ENCODE measurements at places on chromosomes 2 and 18.

DNA sequence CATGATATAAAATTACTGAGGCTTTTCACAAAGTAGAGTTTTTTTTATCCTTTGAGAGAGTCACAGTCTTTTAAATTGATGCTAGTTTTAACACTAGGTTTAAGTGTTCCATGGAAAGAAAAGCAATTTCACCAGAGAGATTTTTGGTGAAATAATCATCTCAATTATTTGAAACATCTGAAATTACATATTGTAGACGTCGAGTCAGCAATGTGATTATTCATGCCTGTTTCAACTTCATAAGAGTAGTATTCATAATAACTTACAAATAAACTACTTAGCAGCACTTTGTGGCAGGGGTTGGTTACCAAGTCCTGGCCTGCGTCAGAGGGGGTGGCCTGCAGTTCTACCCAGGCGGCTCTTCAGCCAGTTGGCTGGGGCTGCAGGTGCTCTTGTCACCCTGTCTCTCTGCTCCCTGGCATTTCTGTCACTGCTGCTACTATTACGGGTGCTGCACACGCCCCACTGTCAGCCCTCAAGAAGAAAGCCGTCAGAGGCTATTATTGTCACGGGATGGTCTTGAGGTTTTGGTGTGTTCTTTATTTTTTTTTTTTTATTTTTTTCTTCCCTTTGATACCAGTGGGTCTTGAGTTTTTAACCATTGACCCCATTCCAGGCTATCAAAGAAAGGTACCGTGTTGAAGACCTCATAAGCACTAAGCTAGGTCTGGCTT is 50.4 kb downstream of the MALT1 start:
- no peak for DNase-seq

GRCh38 chr2:224594840-224595239 is 9.7 kb upstream of the CUL3 start:
- DNase-seq: no peak

GRCh38 chr2:207166349-207167098 is 776 bp upstream of the KLF7 start:
- DNase-seq: peak; percentile 82

DNA sequence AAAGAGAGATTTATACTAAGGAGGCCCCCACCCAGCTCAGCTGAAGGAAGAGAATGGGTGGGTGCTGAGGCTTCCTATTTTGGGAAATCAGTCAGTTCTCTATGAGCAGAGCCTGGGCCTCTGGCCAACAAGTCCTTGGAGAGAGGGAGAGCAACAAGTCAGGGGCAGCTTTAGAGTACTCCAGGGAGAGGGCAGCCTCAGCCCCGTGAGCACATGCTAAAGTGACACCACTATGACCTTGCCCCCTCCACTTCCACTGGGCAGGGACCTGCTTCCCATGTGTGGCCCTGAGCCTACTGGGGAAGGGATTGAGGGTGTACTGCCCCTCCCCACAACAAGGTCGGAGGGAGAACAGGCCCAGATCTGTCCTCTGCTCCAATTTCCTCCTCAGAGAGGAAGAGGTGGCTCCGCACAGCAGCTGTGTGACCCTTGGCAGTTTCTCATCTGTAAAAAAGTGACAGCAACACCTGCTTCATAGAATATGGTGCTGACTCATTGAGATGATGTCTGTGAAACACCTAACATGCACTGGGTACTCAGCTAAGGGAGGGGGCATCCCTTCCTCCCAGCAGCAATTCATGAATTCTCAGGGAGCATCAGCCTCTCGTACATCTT is 72.9 kb downstream of the CLHC1 start:
- DNase-seq: no peak

GRCh38 chr2:39264733-39265132 is 21.0 kb upstream of the CDKL4 start:
- DNase-seq: no peak

GRCh38 chr2:213065583-213066442 is 85.6 kb downstream of the IKZF2 start:
- peak; percentile 39 for DNase-seq

DNA sequence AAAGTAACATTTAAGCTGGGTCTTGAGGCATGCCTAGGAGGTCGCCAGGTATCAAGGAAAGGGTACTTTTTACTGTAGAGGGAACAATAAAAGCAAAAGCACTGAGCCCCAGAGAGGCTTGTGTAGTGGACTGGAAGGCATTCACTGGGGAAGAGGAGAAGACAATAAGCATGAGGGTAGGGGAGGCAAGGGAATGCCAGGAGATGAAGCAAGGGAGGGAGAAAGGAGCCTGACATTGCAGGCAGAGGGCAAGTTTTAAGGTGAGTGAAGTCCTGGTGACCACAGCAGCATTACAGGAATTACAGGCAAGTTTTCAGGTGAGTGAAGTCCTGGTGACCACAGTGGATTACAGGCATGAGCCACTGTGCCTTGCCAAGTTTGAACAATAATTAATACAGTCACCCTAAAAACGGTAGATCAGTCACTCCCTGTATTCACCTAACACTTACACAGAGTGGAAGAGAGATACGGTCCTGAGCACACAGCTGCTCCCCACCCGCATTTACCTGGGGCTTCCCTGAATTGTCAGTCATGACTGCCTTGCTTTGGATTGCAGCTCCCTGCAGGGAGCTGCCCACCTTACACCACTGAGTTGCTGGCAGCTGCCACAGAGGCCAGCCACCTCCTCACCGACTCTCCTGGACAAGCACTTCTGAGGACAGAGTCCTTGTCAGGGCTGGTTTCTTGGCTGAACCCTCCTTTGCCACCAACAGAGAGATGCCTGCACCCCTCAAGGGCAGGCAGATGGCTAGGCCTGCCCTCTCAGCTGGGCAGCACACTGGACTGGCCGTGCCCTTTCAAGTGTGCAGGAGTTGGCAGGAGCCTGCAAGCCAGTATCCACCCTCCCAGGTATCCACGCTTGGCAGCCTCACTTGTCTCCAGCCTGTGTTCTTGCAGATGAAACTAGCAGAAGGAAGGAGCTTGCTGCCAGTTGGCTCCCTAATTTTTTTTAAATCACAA is 153.2 kb upstream of the MSH6 start:
- no peak for DNase-seq

- DNase-seq: peak; percentile 43
Observed at GRCh38 chr2:75200140-75201096, 1.1 kb upstream of the TACR1 start.

GRCh38 chr2:60899230-60899891 is 18.0 kb downstream of the REL start:
- DNase-seq: no peak

DNA sequence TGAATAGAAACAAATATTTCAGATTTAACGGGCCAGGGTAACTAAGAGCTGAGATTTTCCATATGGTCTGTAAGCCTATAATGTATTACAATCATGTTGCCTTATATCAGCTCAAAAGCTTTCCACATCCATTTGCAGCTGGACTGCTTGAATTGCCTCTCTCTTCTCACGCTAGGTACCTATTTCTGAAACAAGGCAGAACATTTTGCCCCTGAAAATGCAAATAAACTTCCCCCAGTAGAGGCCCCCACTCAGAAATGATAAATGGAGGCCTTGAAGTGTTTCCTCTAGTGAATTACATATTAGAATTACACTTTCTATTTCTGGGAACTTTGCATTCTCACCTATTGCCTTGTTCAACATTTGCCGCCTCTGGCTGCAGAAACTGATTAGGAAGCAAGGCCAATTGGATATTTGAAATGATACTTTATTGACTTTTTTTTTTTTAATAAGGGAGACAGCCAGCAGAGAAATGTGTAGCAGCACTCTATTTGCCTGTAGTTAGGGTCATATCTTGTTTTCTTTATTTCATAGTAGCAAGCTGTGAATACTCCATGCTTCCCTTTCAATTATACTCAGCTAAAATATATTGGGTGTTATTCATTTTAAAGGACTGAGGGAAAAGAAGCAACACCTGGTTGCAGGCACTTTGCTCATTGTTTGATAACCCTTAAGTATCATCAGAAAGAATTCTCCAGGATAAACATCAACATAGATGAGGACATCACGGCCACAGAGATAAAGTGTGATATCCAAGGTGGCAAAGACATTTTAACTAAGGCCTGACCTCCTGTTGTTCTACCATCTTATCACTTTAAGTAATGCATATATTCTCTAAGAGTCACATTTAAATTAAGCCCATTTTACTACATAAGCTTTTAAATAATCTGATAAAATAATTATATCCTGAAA is 505.5 kb downstream of the LRRTM4 start:
- no peak for DNase-seq

DNA sequence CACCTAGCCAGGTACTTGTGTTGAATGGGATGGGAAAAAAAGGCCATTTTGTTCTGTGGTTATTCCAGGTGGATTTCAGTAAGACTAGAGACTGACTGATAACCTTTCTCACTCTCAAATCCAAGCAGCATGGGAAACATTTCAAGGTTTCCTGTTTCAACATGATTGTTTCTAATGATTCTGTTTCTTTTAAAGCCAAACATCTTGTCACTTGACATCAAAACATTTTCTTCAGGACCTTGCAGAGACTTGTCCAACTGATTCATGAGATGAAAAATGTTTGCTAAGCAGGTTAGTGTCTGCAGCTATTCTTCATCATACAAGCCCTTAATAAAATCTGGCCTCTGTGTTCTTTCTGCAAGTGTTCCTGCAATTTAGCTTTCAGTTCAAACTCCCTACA is 456.5 kb upstream of the CWC22 start:
- DNase-seq: no peak

- no peak for DNase-seq
Observed at GRCh38 chr2:10717628-10718027, 3.8 kb upstream of the ATP6V1C2 start.

- DNase-seq: no peak
Observed at GRCh38 chr18:10139783-10140410, 226.1 kb downstream of the VAPA start.

DNA sequence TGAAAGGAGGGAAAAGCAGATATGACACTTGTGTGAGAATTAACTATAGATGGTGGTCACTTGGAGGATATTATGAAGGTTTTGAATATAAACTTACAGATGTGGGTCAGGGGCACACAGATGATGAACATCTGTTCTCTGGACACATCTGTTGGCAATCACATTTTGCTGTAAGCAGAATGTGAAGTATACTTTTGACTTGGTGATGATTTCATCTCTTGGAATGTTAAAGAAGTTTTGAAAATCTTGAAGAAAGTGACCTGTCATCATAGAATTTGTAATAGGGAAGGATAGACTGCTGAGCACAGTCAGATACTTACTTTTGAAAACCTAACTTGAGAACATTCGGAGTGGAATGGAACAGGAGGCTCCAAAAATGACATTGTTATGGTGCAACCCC is 40.2 kb downstream of the PIKFYVE start:
- DNase-seq: no peak

- DNase-seq: no peak
Observed at GRCh38 chr2:238381341-238382115, 45.2 kb upstream of the ASB1 start.
